ENCODE measurements at places on chromosomes 6 and 20. TPM values are rescaled to one million over a fixed set of nuclear protein-coding genes. Genes with fewer than 3 reads are reported as not detected.

GRCh38 chr6:93654548-93654947 is 235.2 kb upstream of the EPHA7 start:
- DNase-seq: no peak

DNA sequence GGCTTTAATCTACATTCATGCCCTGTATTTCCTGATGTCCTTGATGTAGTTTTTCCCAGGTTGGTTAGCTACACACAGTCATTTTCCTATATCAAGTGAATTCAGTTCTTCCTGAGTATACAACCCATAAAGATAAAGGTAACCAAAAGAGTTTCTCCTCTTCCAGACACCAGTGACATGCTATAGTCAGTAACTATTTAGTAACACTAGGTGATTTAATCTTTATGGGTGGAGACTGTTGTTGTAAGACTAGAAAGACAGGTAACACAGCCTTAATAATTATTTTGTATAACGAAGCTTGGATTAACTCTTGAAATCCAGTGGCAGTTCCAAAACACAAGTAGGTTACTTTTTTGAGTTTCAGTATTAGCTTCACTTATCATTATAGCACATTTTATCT is 17.6 kb downstream of the MCUR1 start:
- no peak for DNase-seq

- DNase-seq: no peak
These were observed 47.5 kb upstream of the CRISP1 start for GRCh38 chr6:49913636-49914375.

- DNase-seq: peak; percentile 51
These were observed 184.2 kb upstream of the FOXA2 start for GRCh38 chr20:22768266-22769178.

DNA sequence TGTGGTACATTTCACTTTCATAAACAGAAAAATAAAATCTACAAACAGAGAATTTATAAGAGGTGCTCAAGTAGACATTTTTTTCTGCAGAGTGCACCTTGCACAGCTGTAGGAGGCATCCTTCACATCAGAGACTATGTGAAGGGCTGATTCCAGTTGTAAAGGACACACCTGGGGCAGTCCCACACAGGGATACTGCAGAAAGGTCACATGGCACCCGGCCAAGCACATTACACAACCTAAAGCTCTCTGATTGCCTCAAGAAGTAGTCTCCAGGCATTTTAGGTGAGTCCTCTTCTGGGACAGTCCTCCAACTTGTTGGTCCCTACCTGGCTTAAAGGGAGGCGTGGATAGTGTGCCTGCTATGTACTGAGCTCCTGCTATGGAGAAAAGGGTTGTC is 502.9 kb upstream of the NOX3 start:
- no peak for DNase-seq

DNA sequence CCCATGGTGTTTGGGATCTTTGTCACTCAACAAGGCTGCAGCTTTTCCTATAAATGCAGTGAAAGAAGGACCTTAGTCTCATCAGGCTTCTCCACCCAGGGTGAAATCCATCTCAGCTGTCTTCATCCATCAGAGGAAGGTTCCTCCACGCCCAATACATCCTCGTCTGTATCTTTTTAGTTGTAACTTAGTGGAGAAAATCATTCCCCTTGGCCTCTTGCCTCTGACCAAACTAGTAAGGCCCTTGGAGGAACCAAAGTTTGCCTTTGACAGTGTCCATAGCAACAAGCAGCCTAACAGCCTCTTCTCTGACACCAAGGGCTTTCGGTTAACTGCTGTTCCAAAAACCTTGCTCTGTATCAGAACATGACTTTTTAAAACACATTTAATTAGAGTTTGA is 230.3 kb upstream of the ECI2 start:
- no peak for DNase-seq

DNA sequence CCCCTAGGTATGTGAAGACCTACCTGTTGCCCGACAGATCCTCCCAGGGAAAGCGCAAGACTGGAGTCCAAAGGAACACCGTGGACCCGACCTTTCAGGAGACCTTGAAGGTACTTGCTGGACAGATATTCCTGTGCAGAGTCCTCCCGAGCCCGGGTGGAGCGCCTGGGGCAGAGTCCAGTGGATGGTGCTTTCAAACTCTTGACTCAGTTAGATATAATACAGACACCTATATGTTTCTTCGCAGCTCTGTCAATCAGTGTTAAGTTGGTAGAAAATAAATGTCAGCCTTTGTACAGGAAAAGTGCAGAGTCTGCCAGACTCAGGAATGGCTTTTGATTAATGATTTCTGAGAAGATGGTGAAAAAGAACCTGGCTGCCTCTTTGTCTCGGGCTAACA is 67.2 kb downstream of the EZR start:
- DNase-seq: no peak

GRCh38 chr6:5379647-5380242 is 118.4 kb downstream of the FARS2 start:
- no peak for DNase-seq

HLA-DRB1 gene
- total RNA-seq: 33.7 TPM

ENPP1 gene
- total RNA-seq: 2.7 TPM
